NCI-H2081 treated with DMSO at 0.1 percent for 48 hours (cell line): ENCODE measurements at places on chromosomes 4 and X.

GRCh38 chr4:15470128-15470475, 420 bp downstream of the CC2D2A start:
- DNase-seq: no peak

GRCh38 chr4:165450871-165451270, 72.1 kb downstream of the CPE start:
- no peak for DNase-seq

GRCh38 chr4:25913056-25913850, 767 bp upstream of the SMIM20 start:
- DNase-seq: no peak

DNA sequence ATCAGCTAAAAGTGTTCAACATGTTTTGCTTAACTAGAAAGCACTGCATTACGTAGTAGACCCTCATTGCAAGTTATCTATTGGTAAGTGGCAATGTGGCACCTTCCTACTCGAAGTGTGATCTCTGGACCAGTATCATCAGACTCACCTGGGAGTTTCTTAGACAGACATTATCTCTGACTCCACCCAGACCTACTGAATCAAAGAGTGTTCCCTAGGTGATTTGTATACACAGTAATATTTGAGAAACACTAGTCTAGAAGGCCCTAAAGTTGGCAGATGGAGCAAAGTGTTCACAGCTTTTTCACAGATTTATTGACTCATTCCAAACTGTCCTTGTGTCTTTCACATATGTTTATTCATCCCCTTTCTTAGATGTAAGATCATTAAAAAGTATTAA, 35.7 kb downstream of the SHROOM4 start:
- no peak for DNase-seq
